ENCODE measurements at places on chromosomes 1 and 21.

- DNase-seq = no peak
Measured at GRCh38 chr21:42711667-42712066, 58.2 kb downstream of the PDE9A start.

DNA sequence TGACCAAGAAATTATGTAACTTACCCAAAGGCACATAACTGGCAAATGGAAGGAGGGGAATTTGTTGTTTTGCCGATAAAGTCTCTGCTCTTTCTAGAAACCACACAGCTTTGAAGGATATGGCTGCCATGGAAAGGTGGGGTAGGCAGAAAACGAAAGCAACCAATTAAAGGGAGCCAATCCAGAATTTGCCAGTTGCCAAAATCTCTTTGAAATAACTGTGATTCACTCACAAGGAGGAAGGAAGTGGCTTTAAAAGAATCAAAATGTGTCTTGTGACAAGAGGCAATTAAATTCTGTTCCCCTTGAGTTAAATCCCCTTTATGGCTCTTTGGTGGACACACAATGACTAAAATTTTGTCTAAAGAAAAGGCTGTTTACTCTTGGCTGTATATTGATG is 61.2 kb upstream of the CCDC190 start:
- no peak for DNase-seq

GRCh38 chr1:153305682-153306081 is 7.1 kb downstream of the PGLYRP3 start:
- DNase-seq = no peak

DNA sequence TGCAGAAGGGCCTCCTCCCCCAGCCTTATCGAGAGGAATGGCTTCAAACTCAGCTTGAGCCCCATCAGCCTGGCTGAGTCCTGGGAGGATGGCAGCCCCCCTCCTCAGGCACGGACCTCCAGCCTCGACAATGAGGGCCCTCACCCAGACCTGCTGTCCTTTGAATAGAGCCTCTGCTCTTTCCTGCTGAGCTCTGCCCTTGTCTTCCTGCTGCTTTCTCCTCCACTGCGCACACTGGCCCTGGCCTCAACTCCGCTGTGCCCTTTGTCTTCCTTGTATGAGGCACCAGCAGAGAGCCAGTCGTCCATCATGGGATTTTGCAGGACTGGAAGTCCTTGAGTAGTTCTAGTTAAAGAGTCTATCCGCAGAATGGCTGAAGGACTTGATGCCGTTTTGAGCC is 2.0 kb downstream of the C1orf226 start:
- no peak for DNase-seq

DNA sequence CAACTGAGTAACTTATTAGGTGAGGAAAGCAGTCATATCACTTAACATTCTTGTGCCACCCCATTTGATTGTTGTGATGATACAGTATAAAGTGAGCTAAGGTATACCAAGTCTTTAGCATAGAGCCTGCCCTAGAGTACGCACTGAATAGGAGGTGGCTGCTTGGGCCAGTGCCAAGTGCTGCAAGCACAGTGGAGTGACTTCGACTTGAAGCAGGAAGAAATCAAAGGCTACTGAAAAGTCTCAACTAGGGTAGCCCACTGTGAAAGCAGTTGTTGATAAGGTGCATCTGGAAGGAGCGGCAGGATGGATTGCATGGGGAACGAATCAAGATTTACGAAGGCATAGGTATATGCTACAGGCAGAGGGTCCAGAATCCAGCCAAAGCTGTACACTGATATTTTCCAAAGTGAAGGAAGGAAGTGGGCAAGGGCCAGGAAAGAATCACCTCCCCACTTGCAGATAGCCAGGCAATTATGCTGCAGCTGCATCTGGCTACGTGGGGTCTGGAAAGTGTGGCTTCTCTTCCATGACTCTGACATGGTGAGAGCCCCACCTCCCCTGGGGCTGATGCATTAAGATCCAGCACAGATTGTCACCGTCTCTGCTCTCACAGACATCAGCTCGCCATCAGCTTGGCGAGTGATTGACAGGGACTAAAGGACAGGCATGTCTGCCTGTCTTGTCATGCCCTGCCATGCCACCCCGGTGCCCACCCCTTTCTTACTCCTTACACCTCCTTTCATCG is 287.0 kb upstream of the PLXNA2 start:
- DNase-seq = no peak

DNA sequence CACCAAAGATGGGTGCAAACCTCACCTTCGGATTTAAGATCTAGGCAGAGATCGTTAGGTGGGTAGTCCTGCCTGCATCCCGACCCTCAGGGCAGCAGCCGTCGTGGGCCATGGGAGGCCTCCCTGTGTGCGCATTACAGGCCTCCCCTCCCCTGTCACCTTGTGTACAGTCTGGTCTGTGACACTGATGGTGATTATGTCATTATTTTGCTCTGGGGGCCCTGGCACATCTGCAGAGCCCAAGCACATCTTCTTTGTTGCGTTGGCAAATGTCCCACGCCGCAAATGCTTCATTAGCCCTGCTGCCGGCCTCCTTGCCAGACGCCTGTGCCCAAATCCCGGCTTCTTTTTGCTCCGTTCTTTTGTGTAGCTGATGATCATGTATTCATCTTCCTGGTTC is 31.7 kb downstream of the PROX1 start:
- no peak for DNase-seq

- DNase-seq = no peak
Measured at GRCh38 chr1:188822248-188822647, 1655.4 kb downstream of the BRINP3 start.

- DNase-seq = peak; percentile 35
Measured at GRCh38 chr1:172637522-172637921, 21.4 kb upstream of the FASLG start.

- no peak for DNase-seq
Measured at GRCh38 chr1:162612606-162613400, 19.5 kb upstream of the DDR2 start.

GRCh38 chr1:113282893-113283285 is 107.4 kb upstream of the MAGI3 start:
- no peak for DNase-seq

- no peak for DNase-seq
Measured at GRCh38 chr1:92992054-92992453, 30.8 kb upstream of the DIPK1A start.

DNA sequence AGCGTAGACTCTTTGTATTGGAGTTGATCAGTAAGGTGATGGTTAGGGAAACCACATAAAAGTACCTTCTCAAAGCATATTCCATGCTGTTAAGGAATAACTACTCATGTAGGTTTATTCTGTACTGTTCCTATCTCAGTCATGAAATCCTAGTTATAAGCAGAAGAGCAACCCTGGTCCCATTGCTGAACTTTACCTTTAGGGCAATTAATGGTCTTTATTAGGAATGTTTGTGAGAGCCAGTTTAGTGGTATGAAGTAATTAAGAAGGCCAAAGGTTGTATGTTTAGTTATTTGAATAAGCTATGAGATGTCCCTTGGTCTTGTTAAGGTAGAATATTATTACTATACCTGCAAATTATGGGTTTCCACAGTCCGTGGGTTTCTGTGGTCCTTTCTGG is 44.0 kb downstream of the ACP6 start:
- DNase-seq = no peak

DNA sequence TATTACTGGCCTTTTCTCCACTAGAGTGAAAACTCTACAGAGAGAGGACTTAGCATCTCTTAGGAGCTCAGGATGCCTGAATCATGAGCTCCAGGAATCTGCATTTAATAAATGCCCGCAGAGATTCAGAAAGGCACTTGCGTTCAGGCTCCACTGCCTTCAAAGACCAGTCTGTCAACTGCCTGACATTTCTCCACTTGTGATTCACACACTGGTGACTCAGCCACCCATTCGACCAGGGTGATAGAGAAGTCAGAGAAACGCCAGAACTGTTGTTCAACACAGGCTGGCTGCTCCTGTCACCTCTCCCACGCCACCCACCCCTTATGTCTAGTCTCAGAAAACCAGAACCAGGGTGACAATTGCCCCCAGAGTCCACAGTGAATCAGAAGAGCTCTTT is 26.9 kb upstream of the LBR start:
- peak; percentile 76 for DNase-seq

DNA sequence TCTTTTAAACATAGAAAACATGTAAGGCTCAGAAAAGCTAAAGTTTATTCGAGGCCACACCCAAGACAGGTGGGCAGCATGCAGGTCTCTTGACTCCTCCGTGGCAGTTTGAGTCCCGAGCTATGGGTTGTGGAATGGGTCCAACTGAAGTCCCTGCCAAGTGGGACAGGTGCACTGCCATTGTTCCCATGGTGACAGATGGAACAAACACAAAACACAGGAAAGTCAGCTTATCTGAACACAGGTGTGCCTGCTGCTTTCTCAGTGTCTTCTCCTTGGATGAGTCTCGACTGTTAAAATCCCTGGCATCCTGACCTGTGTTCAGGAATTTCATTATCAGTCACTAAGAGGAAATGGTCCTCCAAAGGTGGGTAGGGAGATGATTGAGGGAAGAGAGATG is 99.0 kb upstream of the RAB4A start:
- DNase-seq = no peak

GRCh38 chr1:100306735-100307313 is 40.8 kb downstream of the RTCA start:
- DNase-seq = no peak

DNA sequence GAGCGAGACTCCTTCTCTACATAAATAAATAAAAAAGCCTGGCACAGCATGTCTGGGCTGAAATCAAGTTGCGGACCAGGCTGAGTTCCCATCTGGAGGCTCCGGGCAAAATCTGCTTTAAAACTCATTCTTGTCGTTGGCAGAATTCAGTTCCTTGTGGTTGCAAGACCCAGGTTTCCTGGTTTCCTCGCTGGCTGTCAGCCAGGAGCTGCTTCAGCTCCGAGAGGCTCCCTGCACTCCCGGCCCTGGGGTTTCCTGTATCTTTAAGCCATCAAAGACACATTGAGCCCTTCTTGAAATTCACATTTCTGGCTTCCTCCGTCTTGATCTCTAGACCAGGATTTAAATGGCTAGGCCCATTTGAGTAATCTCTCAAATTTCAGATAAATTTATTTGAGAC is 20.6 kb upstream of the SCCPDH start:
- DNase-seq = no peak

DNA sequence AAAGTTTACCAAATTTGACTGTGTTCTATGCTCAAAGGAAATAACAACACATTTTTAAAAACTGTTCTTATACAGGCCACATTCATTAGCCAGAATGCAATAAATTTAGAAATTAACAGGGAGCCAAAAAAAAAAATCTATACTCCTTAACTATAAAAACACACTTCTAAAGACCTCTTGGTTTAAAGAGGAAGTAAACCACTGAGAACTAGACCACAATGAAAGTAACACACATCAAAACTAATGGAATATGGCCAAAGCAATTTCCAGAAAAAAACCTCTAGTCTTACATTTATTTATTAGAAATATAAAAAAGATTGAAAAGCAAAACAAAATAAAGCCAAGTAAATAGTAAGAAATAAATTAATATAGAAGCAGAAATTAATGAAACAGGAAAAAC is 48.9 kb upstream of the GADD45A start:
- no peak for DNase-seq

GRCh38 chr21:41972511-41973205 is 18.8 kb upstream of the C2CD2 start:
- DNase-seq = no peak

DNA sequence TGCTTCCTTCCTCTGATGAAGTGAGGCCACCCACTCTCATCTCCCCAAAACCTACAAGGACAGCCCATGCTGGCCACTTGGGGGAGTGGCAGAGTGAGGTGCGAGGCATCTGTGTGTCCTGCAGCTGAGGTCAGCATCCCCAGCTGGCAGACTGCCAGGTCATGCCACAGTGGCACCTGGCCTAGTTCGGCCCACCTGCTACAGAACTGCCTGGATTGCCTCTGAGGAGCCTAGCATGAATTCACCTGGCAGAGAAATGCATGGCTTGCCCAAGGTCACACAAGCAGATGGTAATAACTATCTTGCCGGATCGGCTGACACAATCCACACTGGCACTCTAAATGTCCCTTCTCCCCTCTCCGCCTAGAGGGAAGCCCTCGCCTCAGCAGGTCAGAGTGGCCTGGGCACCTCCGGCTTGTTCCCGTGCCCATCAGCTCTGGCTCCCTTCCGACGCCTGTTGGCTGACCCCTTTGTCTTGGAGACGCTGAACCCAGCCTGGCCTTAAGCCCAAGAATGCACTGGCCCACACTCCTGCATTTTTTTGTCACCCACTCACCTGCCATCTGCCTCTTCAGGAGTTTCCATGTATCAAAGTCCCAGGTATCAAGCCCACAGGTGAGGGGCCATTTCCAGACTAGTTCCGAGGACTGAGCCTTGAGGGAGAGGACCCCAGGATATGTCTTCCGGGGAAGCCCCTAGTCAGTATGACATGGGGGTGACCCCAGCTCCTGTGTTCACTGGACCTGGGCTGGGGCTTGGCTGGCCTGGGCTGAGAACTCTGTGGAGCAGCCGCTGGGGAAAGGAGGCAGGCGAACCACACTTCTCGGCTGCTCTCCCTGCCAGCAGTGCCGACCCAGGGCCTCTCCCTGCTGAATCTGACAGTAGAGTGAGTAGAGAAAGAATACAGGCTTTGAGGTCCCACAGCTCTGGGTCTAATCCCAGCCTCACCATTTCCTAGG is 21.7 kb downstream of the ECE1 start:
- no peak for DNase-seq

GRCh38 chr1:9401080-9401453 is 108.4 kb downstream of the SPSB1 start:
- DNase-seq = no peak

GRCh38 chr1:178538192-178538916 is 25.4 kb downstream of the TEX35 start:
- no peak for DNase-seq

GRCh38 chr1:162087574-162087973 is 18.1 kb downstream of the NOS1AP start:
- DNase-seq = no peak

DNA sequence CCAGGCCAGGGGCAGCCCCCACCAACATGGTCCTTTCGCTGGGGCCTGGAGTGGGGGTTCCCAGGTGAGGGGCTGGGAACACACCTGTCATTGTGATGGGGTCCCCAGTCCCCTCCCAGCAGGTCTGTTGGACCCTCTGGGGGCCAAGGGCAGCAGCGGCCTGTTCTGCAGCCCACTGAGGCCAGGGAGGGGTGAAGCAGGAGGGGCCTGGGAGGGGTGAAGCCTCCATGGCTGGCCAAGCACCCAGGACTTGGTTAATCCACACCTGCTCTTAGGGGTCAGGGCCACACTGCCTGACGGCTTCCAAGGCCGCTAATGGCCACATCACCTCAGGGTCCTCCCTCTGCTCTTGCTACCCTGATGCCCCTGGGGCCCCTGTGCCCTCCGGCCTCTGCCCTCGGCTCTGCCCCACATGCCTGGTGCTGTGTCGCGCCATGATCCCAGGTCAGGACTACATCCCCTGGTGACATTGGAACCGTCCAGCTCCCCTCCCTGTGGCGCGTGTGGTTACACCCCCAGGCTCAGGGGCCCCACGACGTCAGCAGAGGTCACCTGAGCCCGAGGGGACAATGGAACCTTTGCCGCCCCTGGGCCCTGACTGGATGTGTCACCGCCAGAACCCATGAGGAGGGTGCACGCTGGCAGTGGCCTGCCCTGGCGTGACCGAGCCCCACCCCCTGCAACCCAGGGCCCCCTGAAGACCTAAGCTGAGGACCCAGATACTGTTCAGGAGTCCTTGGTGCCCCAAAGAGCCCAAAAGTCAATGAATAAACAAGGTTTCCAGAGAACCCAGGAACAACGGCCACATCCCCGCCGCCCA is 7.0 kb downstream of the TNFRSF18 start:
- no peak for DNase-seq
